ENCODE measurements at places on chromosomes 6 and 20. TPM values are rescaled to one million over a fixed set of nuclear protein-coding genes. Genes with fewer than 3 reads are reported as not detected.

GRCh38 chr6:3410385-3411360, 46.2 kb downstream of the SLC22A23 start:
- no peak overlapping the region for H3K27ac ChIP-seq
- H3K27me3 ChIP-seq: no peaks in the 10 kb centered on the region
- H3K36me3 ChIP-seq: no peaks in the 10 kb centered on the region
- no peaks in the 10 kb centered on the region for H3K4me1 ChIP-seq

DNA sequence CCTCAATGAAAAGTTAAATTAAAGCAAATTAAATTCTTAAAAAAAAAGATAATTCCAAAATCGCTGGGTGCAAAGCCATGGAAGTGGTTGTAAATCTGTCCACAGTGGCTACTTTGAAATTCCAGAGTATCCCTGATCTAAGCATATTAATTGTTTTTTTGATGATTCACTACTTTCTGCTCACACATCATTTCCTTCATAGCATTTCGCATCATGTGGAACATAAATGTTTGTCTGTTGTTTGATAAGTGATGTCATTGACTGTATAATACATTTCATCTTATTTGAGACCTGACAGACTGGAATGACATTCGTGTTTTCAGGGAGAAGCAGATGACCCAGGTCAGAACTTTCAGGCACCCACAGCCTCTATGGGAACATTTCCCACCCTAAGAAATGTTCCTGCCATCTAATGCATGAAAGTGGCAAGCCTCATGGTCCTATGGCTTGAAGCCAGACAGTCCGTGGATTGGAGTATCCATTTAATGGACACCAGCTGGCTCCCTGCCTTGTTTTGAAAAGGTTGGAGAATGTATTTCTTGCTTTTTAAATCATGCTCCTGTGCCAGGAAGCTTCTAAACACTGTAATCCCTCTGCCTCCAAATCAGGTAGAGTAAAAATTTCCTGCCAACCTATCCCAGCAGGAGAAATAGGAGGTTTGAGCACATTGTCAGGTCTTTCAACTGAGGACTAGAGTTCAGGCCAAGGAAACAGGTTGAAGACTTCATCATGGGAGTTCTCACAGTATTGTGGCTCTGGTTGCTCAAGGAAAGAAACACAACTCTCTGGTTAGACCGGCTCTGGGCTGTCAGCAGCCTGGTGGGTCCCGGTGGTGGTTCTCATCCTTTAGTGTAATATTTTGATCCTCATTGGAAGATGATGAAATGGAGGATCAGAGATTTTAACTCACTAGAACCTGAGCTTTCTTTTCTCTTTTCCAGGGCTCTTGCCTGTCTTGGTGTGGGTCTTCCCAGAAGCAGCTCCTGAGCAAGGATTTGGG, 157.9 kb downstream of the SLC24A3 start:
- no peaks in the 10 kb centered on the region for H3K36me3 ChIP-seq
- H3K27me3 ChIP-seq: no peaks in the 10 kb centered on the region
- H3K27ac ChIP-seq: no peak overlapping the region

- peaks cover 20% of the 10 kb centered on the region for H3K4me1 ChIP-seq
- no peaks in the 10 kb centered on the region for H3K27me3 ChIP-seq
- peak overlapping the region; percentile 76 for H3K27ac ChIP-seq
- H3K36me3 ChIP-seq: peaks cover 12% of the 10 kb centered on the region
Observed at GRCh38 chr6:43013097-43013842, 476 bp downstream of the MEA1 start.

GRCh38 chr6:49634092-49634835, 2.4 kb downstream of the RHAG start:
- no peaks in the 10 kb centered on the region for H3K27me3 ChIP-seq
- H3K36me3 ChIP-seq: no peaks in the 10 kb centered on the region
- peaks cover 14% of the 10 kb centered on the region for H3K4me1 ChIP-seq
- DNase-seq: no peak

DNA sequence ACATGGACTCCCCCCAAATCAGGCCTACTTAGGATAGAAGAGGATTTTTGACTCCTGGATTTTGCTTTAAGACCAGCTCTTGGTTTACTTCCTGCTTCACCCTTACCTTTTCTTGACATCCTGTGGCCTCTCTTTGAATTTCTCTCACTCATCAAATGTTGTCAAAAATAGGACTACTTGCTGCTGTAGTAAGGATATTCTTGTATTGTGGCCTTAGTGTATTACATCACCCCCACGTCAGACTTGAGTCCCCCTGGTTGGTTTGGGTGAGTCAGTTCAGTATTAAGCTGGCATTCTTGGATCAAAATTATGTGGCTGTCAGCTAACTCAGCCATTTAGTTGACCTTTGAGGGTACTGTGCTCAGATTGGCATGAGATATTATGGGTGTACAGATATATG, 1.1 kb downstream of the TPX2 start:
- DNase-seq: no peak
- H3K27ac ChIP-seq: no peak overlapping the region
- no peaks in the 10 kb centered on the region for H3K36me3 ChIP-seq
- H3K27me3 ChIP-seq: no peaks in the 10 kb centered on the region
- no peak overlapping the region for H3K4me3 ChIP-seq

GRCh38 chr6:155638200-155638599, 182.6 kb upstream of the NOX3 start:
- no peak overlapping the region for H3K4me3 ChIP-seq
- no peak for DNase-seq

- H3K27ac ChIP-seq: peak overlapping the region; percentile 90
- no peaks in the 10 kb centered on the region for H3K27me3 ChIP-seq
- DNase-seq: no peak
- no peak overlapping the region for H3K4me3 ChIP-seq
- no peaks in the 10 kb centered on the region for H3K36me3 ChIP-seq
Observed at GRCh38 chr20:23147964-23148730, 62.0 kb upstream of the CD93 start.

DNA sequence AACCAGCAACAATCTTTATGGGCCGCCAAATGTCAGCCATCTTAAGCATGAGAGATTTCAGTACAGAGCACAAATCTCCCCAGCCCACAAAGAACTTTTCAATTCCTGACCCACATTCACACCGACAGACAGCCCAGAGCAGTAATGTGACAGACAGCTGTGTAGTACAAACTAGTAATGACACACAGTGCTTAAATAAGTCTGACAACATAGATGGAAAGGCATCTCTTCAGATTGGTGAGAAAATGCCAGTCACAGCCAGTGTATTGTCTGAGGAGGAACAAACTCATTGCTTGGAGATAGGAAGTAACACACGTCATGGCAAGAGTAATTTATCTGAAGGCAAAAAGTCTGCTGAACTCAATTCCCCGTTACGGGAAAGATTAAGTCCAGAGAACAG, 36.0 kb downstream of the KIZ start:
- no peaks in the 10 kb centered on the region for H3K27me3 ChIP-seq
- peaks cover 14% of the 10 kb centered on the region for H3K36me3 ChIP-seq
- no peaks in the 10 kb centered on the region for H3K4me1 ChIP-seq
- H3K4me3 ChIP-seq: no peak overlapping the region
- DNase-seq: no peak

DNA sequence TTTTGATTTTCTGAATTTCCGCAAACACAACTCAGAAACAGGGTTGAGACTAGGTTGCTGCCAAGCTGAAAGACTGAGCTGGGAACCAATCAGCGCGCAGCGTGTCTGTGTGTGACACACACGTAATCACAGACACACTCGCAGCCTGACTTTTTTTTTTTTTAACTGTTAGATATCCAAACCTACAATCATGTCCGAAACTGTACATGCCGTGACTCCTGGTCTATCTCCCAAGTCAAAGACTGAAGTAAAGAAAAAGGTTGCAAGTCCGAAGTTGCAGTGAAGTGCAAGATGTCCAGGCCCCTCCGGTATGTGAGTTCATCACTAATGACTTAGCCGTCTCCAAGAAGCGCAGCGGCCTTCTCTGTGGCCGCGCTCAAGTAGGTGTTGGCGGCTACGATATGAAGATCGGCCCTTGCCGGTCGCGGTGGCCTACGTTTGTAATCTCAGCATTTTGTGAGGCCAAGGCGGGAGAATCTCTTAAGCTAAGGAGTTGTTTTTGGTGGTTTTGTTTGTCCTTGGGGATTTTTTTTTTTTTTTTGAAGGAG, 108.2 kb downstream of the HFE start:
- peak overlapping the region; percentile 93 for H3K27ac ChIP-seq
- peaks cover 2% of the 10 kb centered on the region for H3K4me1 ChIP-seq
- H3K27me3 ChIP-seq: no peaks in the 10 kb centered on the region
- H3K4me3 ChIP-seq: peak overlapping the region; percentile 32
- peak; percentile 99 for DNase-seq
- H3K36me3 ChIP-seq: no peaks in the 10 kb centered on the region

GRCh38 chr20:46031701-46032254, 2.8 kb downstream of the SLC12A5 start:
- no peak overlapping the region for H3K27ac ChIP-seq
- no peak for DNase-seq
- peaks cover 3% of the 10 kb centered on the region for H3K4me1 ChIP-seq

DNA sequence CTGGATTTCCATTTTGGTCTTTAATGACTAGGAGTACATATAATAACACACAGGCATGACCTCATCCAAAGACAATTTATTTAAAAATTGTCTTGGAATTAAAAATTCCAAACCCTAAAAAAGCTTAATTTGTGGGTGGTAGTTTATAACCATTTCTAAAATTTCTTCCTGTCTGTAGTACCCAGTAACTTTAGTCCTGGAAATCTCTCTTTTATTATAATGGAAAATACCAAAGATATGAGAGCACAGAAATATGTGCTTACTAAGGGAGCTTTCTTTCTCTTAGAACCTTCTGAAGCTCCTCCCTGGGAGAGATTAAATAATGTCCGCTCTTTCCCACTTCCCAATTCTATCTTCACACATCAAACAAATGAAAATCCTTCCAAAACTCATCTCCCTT, 70.5 kb upstream of the PRL start:
- H3K36me3 ChIP-seq: no peaks in the 10 kb centered on the region
- DNase-seq: peak; percentile 24
- H3K4me1 ChIP-seq: no peaks in the 10 kb centered on the region
- H3K27ac ChIP-seq: no peak overlapping the region

DNA sequence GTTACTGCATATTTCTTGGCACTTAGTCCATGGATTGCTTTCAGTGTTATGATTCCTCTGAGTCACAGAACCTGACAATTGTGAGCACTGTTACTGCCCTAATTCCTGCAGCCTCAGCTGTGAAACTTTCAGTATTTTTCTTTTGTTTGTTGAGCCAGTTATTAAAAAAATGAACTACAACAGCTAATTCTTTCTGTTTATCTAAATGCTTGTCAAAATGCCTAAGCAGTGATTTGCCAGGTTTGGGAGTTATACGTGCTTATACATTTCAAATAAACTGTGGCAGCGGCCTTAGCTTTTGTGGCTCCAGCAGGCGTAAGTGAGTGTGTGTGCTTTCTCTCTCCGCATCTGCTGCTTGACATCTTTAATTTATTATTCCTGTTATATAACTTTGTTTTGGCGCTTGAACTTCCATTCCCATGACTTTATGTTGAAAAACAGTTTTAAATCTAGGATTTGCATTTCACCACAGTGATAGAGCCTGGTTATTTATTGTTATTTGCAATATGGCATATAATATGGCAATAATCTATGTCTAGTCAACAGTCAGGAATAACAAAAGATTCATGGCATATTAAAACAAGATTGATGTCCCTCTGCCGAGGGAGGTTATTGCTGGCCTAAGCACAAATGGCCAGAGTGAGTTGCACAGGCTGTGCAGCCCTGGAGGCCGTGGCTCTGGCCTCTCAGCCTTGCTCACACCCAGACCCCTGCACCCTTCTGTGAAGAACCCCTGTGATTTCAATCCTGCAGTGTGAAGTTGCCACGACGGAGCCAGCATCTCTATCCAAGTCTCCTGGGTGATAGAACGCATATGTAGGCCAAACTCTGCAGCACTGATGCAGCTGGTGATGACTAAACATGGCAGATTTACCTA, 303.4 kb downstream of the THBS2 start:
- no peaks in the 10 kb centered on the region for H3K27me3 ChIP-seq
- H3K4me3 ChIP-seq: no peak overlapping the region
- peak; percentile 79 for DNase-seq
- no peaks in the 10 kb centered on the region for H3K4me1 ChIP-seq

DNA sequence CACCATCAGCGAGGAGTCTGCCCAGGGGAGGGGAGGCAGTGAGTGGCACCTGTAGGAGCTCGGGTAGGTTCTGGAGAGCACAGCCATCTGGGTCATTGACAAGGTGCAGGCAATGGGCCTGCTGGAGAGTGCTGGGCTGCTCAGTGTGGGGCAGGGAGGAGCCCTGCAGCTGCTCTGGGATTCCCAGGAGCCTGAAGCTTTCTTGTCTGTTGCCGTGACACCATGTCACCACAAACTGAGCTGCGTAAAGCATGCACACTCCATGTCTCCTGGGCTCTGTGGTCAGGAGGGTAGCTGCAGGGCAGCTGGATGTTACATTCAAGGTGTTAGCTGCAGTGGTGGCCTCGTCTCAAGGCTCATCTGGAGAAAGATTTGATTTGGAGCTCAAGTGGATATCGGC, 4.5 kb upstream of the SLC22A1 start:
- H3K4me3 ChIP-seq: no peak overlapping the region
- H3K27me3 ChIP-seq: no peaks in the 10 kb centered on the region
- no peak for DNase-seq
- H3K4me1 ChIP-seq: no peaks in the 10 kb centered on the region
- no peak overlapping the region for H3K27ac ChIP-seq

DNA sequence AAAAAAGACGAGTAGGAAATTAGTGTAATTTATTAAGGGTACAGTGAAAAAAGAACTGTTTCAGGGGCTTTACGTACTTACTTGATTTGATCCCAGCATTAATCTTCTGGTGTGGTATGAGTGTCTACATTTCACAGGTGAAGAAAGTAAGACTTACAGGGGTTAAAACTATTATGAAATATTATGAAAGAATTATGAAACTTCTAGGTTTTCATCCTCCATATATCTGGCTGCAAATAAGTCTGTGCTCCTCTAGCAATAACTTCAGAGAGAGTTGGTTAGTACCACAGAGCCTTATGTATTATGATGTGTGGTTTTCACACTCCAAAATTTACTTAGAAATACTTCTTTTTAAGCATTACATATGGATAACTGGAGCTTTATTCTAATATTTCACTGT, 41.9 kb downstream of the ZFAND3 start:
- no peak overlapping the region for H3K27ac ChIP-seq
- DNase-seq: no peak
- peaks cover 2% of the 10 kb centered on the region for H3K36me3 ChIP-seq
- no peaks in the 10 kb centered on the region for H3K27me3 ChIP-seq
- peaks cover 16% of the 10 kb centered on the region for H3K4me1 ChIP-seq

DNA sequence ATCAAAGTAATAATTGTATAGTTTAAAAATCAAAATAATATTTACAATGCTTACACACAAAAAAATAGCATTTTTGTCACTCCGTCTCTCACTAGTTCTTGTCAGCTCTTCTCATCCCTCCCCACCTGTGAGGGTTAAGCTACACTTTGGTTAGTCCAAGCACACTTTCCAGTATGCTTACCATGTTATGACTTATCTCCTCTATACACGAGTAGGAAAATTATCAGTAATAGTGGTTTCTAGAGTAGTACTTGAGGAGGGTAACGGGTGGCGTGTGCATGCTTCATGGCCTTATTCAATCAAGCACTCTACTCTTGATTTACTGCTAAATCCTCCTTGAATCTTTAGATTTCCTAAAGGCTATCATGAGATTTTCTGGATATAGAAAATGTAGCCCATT, 443.7 kb downstream of the UTRN start:
- peaks cover 13% of the 10 kb centered on the region for H3K36me3 ChIP-seq
- no peak overlapping the region for H3K27ac ChIP-seq
- no peak for DNase-seq
- H3K4me3 ChIP-seq: no peak overlapping the region

Gene MLN
- not detected for total RNA-seq

Gene SH3BGRL2
- 19.6 TPM for total RNA-seq

Gene PLN
- 12.3 TPM for total RNA-seq

Gene GDAP1L1
- not detected for total RNA-seq

Gene LHFPL5
- not detected for total RNA-seq

Data from lung (tissue), 17 donors.